ENCODE measurements at places on chromosomes 3 and 15.

DNA sequence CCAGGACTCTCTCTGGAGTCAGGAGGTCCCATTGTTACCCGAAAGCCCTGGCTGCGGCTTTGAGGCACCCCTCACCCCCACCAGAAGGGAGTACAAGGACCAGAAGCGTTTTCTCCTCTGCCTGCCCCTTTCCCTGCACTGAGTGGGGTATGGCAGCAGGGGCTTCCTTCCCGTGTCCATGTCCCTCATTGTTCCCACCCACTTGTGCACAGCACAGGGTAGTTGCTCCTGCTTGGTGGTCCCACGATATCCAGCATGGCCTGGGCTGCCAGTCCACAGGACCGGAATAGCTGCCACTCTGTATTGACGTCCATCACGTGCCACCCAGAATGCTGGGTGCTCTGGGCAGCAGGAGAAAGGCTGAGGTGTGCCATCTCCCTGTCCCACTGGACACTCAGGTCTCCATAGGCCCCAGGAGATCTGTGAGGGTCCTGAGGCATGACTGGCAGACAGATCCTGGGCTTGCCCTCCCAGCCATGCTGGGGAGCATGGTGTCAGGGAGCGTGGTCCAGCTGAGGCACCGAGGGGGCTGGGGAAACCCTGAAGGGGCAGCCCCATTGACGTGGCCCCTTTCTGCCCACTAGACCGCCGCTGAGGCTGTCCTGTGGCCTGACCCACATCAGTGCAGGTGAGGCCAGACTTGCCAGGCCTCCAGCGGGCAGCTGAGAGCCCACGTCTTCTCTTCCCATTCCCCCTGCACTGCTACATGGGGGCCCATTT lies 45.3 kb upstream of the SEC22A start:
- peaks cover 20% of the 10 kb centered on the region for H3K36me3 ChIP-seq
- no peak overlapping the region for H3K4me3 ChIP-seq
- DNase-seq, result no peak
- H3K4me1 ChIP-seq, result no peaks in the 10 kb centered on the region

- H3K27me3 ChIP-seq, result peaks cover 8% of the 10 kb centered on the region
- DNase-seq, result no peak
- H3K36me3 ChIP-seq, result no peaks in the 10 kb centered on the region
- H3K27ac ChIP-seq, result no peak overlapping the region
- H3K4me3 ChIP-seq, result no peak overlapping the region
Measured at GRCh38 chr15:92197746-92198145, 195.9 kb upstream of the ST8SIA2 start.

GRCh38 chr3:101632586-101632985 lies 44.3 kb downstream of the ZBTB11 start:
- H3K27ac ChIP-seq, result no peak overlapping the region
- H3K36me3 ChIP-seq, result no peaks in the 10 kb centered on the region
- no peaks in the 10 kb centered on the region for H3K27me3 ChIP-seq
- no peak overlapping the region for H3K4me3 ChIP-seq

- no peak for DNase-seq
- H3K27ac ChIP-seq, result no peak overlapping the region
- H3K4me1 ChIP-seq, result no peaks in the 10 kb centered on the region
- no peaks in the 10 kb centered on the region for H3K36me3 ChIP-seq
- H3K4me3 ChIP-seq, result no peak overlapping the region
Measured at GRCh38 chr15:34304613-34305012, 33.0 kb downstream of the SLC12A6 start.

- H3K4me1 ChIP-seq, result no peaks in the 10 kb centered on the region
- H3K27me3 ChIP-seq, result peaks cover 3% of the 10 kb centered on the region
- H3K27ac ChIP-seq, result no peak overlapping the region
- H3K4me3 ChIP-seq, result no peak overlapping the region
Measured at GRCh38 chr15:36550650-36551049, 28.8 kb upstream of the CDIN1 start.

GRCh38 chr3:72641684-72642083 lies 206.6 kb downstream of the SHQ1 start:
- no peak overlapping the region for H3K4me3 ChIP-seq
- no peak overlapping the region for H3K27ac ChIP-seq
- H3K36me3 ChIP-seq, result no peaks in the 10 kb centered on the region

GRCh38 chr3:116226266-116226665 lies 219.0 kb downstream of the LSAMP start:
- H3K4me3 ChIP-seq, result no peak overlapping the region
- H3K27ac ChIP-seq, result no peak overlapping the region
- H3K36me3 ChIP-seq, result no peaks in the 10 kb centered on the region
- DNase-seq, result no peak

DNA sequence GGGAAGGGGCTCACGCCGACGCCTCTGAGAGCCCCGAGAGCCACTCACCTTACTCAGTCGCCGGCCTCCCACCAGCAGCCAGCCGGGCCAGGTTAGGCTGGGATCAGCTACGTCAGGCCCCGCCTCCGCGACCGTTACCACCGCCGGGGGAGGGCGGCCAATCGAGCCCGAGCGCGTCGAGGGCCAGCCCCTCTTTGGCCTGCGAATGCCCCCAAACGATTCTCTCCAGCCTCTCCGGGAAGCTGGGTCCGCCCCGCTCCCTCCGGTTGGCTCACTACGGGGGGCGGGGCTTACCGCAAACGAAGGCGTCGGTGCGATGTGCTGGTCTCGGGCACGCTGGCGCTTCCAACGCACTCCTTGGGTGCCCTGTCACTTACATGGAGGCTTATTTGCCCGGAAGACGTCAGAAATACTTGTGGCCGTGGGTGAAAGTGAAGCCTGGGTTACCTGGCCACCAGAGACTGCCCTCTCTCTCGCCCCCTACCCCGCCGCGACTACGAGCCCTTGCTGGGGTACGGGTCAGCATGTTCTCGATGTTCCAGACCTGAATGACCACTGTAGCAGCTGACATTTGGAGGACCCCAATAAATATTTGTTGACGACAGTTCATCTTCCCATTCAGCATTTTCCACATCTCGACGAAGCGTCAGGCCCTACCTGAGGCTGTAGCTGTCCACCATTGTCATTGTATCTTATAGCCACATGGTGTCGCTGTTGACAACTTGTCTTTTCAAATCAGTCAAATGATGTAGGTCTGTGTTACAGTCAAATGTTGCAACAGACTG lies at the start of gene CEP70:
TSS of gene CEP70 (minus strand) at position 111 of the 785 bp plus-strand sequence. CDS start 21,333 bp downstream, outside the sequence.
- peak within 1 kb of the TSS; percentile 85 for H3K4me3 ChIP-seq
- DNase-seq, result peak; percentile 89
- no peaks in the 10 kb centered on the region for H3K36me3 ChIP-seq
- H3K27me3 ChIP-seq, result no peaks in the 10 kb centered on the region

DNA sequence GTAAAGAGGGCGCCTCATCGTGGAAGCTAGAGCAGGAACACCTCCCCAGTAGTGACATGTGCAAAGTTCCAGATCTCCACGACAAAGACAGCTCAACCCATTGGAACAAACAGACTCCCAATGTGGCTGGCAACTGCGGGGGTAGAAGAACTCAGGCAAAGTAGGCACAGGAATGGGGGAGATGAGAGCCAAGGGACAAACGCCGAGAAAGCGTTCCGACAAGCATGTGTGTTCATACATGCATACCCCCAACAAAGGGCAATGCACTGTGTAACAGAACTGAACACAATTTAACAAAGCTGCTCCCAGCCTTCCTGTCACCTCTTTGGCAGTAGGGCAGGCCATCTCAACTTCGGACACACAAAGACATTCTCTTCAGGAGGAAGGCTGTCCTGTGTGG lies 11.6 kb downstream of the RCCD1 start:
- no peak for DNase-seq
- peaks cover 6% of the 10 kb centered on the region for H3K36me3 ChIP-seq
- no peak overlapping the region for H3K27ac ChIP-seq
- H3K4me3 ChIP-seq, result no peak overlapping the region

- H3K36me3 ChIP-seq, result peaks cover 6% of the 10 kb centered on the region
- H3K27ac ChIP-seq, result no peak overlapping the region
- H3K4me3 ChIP-seq, result no peak overlapping the region
Measured at GRCh38 chr15:52642386-52643361, 36.5 kb downstream of the ATOSA start.

DNA sequence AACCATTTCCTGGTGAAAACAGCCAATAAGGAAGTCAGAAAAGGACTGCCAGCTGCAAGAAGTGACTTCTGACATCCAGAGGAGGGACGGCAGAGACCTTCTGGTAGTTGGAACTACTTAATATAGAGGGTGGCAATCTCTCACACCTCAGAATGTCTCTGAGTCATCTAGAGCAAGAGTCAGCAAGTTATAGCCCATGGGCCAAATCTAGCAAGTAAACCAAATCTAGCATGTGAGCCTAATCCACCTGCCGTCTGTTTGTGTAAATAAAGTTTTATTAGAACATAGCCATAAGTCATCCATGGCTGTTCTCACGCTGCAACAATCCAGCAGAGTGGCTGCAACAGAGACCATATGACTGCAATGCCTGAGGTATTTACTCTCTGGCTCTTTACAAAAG lies 160.5 kb upstream of the NR2E3 start:
- no peak for DNase-seq
- no peak overlapping the region for H3K4me3 ChIP-seq
- no peak overlapping the region for H3K27ac ChIP-seq

- peaks cover 5% of the 10 kb centered on the region for H3K36me3 ChIP-seq
- no peak overlapping the region for H3K4me3 ChIP-seq
- no peaks in the 10 kb centered on the region for H3K4me1 ChIP-seq
- H3K27ac ChIP-seq, result no peak overlapping the region
Measured at GRCh38 chr3:195073866-195074860, 196.8 kb downstream of the XXYLT1 start.

GRCh38 chr15:79659691-79660090 lies 227.6 kb downstream of the MINAR1 start:
- no peak overlapping the region for H3K4me3 ChIP-seq
- H3K4me1 ChIP-seq, result no peaks in the 10 kb centered on the region
- no peak overlapping the region for H3K27ac ChIP-seq
- no peaks in the 10 kb centered on the region for H3K36me3 ChIP-seq
- peaks cover 8% of the 10 kb centered on the region for H3K27me3 ChIP-seq

DNA sequence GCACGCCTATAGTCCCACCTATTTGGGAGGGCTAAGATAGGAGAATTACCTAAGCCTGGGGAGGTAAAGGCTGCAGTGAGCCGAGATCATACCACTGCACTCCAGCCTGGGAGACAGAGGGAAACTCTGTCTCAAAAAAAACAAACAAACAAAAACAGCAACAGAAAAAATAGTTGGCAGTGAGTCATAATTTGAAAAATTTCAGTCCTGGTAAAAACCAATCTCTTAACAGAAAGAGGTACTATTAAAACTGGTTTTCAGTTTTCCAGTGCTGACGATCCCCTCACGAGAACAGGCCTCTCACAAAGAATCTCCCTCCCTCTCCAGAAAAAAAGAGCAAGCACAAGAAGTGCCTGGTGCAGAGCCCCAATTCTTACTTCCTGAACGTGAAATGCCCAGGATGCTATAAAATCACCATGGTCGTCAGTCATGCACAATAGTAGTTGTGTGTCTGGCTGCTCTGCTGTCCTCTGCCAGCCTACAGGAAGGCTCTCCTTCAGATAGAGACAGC lies 22.8 kb upstream of the MAP4 start:
- no peaks in the 10 kb centered on the region for H3K27me3 ChIP-seq
- no peak overlapping the region for H3K4me3 ChIP-seq
- no peaks in the 10 kb centered on the region for H3K36me3 ChIP-seq
- no peak overlapping the region for H3K27ac ChIP-seq

GRCh38 chr3:13200946-13201345 lies 127.7 kb upstream of the IQSEC1 start:
- H3K27me3 ChIP-seq, result peaks cover 4% of the 10 kb centered on the region
- no peak for DNase-seq
- H3K4me1 ChIP-seq, result peaks cover 13% of the 10 kb centered on the region
- H3K36me3 ChIP-seq, result no peaks in the 10 kb centered on the region
- no peak overlapping the region for H3K4me3 ChIP-seq
- no peak overlapping the region for H3K27ac ChIP-seq

DNA sequence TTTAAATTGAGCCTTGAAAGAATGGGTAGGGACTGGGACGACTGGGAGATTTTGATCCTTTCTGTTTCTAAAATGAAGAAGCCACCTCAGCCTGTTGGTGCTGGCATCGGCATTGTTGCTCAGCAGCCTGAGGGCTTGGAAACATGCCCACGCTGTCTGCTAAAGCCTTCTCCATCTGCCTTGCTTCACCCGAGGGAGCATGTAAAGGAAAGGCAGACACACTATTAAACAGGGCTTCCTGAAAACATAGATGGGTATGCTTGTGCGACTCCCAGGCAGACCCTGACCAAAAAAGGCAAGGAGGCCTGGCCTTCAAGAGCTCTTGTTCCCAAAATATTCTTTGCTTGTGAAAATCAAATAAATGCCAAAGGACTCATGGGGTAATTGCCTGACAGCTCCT lies 84.2 kb upstream of the SLC4A7 start:
- H3K36me3 ChIP-seq, result no peaks in the 10 kb centered on the region
- H3K27ac ChIP-seq, result no peak overlapping the region
- no peak overlapping the region for H3K4me3 ChIP-seq
- DNase-seq, result no peak
- no peaks in the 10 kb centered on the region for H3K27me3 ChIP-seq

- H3K4me1 ChIP-seq, result no peaks in the 10 kb centered on the region
- no peak for DNase-seq
- H3K36me3 ChIP-seq, result no peaks in the 10 kb centered on the region
- H3K27me3 ChIP-seq, result peaks cover 3% of the 10 kb centered on the region
Measured at GRCh38 chr15:52923626-52924025, 133.5 kb upstream of the ONECUT1 start.

- H3K36me3 ChIP-seq, result no peaks in the 10 kb centered on the region
- no peaks in the 10 kb centered on the region for H3K4me1 ChIP-seq
- DNase-seq, result no peak
- no peaks in the 10 kb centered on the region for H3K27me3 ChIP-seq
- no peak overlapping the region for H3K27ac ChIP-seq
- H3K4me3 ChIP-seq, result no peak overlapping the region
Measured at GRCh38 chr15:47587940-47588802, 129.1 kb upstream of the SEMA6D start.

DNA sequence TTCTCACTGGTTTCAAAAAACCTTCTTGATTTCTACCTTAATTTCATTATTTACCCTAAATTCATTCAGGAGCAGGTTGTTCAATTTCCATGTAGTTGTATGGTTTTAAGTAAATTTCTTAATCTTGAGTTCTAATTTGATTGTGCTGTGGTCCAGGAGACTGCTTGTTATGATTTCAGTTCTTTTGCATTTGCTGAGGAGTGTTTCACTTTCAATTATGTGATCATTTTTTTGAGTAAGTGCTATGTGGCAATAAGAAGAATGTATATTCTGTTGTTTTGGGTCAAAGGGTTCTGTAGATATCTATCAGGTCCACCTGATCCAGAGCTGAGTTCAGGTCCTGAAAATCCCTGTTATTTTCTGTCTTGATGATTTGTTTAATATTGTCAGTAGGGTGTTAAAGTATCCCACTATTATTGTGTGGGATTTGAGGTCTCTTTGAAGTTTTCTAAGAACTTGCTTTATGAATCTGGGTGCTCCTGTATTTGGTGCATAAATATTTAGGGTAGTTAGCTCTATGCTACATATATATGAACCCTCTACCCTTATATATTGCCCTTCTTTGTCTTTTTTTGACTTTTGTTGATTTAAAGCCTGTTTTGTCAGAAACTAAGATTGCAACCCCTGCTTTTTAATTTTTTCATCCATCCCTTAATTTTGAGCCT lies 158.4 kb upstream of the TPRG1 start:
- no peaks in the 10 kb centered on the region for H3K4me1 ChIP-seq
- no peak for DNase-seq
- no peaks in the 10 kb centered on the region for H3K36me3 ChIP-seq
- H3K27me3 ChIP-seq, result no peaks in the 10 kb centered on the region
- H3K4me3 ChIP-seq, result no peak overlapping the region
